ENCODE measurements at places on chromosomes 6 and 20.
A peak's percentile ranks its signal among the peaks of the same experiment; 100 is the strongest.

DNA sequence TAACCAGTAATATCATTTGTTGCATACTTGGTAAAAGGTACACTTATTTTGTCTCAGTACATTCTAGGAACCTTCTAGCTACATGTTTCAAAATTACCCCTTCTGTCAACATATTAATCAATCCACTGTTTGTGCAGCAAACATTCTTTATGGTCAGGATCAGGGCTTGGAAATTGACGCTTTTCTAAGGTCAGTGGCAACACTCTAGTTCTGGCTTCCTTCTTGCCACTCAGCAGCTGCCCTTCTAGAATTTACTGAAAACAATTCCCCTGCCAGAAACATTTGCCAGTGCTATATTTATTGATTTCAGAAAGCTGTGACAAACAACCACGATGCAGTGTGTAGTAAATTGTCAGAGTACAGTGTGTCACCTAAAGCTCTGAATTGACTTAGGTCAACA lies 84.7 kb upstream of the FBXL4 start:
- no peak for DNase-seq

DNA sequence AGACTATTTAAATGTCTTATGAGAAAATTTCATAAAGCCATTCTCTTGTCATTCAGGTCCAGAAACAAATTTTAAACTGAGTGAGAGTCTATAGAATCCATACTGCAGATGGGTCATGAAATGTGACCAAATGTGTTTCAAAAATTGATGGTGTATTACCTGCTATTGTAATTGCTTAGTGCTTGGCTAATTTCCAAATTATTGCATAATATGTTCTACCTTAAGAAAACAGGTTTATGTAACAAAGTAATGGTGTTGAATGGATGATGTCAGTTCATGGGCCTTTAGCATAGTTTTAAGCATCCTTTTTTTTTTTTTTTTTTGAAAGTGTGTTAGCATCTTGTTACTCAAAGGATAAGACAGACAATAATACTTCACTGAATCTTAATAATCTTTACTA lies 5.0 kb downstream of the MARCKS start:
- no peak for DNase-seq

DNA sequence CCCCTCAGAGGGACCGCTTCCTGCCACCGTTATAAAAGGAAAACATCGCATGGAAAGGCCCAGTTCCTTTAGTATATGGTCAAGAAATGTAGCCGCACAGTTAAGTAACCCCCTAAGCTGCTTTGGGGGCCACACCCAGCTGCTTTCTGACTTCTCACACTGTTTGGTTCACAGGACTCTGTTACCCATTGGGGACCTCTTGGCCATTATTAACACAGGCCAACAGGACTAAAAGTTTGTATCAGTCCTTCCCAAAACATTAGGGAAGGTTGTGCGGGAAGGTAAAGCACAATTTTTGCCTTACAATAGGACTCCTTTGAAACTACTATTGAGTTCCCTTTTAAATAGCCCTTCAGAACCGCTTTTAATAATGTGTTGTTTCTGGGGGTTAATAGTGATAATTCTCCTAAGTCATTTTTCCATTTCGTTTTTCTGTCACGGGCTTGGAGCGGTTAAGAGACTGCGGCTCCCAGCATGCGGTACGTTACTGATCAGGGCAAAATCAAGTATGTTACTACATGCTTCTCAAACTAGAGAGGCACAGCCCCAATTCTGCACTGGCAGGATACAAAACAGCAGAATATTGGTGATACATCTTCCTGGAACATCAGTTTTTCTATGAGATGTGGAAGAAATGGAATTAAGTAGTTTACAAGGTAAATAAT lies 668 bp upstream of the RPP40 start:
- no peak for DNase-seq

DNA sequence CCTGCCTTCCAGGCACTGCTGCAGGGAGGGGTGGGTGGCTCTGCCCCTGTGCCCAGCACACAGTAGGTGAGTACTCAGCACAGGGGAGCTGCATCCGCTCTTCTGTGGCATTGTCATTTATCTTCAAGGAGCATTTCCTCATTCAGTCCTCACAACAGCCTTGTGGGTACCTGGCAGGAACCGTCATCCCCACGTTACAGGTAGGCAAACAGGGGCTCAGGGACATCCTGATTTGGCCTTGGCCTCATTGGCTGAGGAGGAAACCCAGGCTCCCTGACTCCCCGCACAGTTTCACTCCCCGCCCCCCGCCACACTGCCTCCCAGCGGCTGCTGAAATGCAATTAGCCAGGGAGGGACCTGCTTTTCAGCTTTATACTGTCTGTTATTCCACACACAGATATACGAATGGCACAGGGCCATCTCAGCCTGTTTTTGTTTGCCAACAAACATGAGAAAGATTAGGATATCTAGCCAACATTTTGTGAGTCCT lies 24.2 kb upstream of the PNPLA1 start:
- no peak for DNase-seq

- no peak for DNase-seq
Observed at GRCh38 chr20:35257175-35257909, 20.6 kb downstream of the MMP24OS start.

DNA sequence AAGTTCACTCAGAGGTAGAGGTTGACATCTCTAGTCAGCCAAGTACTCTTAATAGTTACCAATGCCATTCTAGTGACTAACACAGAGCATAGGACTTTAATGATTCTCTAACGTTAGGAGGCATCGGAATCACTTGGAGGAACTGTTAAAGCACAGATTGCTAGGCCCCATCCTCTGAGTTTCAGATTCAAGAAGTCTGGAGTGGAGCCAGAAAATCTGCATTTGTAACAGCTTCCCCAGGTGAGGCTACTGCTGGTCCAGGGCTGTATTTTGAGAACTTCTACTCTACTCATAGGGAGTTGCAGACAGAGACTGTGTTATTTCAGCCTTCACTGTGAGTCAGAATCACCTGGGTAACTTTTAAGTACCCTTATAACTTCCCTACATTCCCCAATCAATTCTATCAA lies 5.7 kb downstream of the LMBRD1 start:
- peak; percentile 37 for DNase-seq

DNA sequence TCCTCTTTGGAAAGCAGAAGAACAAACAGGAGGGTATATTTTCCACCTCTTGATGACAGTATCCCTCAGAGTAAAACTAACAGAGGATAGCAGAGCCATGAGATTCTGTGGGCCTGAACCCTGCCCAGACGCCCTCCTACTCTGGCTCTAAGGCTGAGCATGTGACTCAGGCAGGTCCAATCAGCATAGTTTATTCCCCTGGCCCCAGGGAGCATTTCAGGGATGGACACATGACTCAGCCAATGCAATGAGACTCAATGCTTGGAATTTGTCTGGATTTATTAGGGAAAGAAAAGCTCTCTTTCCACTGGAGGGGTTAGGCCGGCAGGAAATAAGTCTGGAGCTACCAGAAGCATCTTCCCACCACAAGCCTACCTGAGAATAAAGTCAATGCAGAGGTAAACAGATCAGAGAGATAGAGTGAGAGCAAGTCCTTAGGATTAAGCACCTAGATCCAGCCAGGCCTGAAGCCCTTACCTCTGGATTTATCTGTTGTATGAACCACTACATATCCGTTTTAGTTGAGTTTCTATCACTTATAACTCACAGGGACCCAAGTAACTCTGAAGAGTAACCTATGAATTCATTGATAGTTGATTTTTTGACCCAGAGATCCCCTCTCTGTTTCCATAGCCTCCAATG lies 68.2 kb upstream of the EYA2 start:
- no peak for DNase-seq

DNA sequence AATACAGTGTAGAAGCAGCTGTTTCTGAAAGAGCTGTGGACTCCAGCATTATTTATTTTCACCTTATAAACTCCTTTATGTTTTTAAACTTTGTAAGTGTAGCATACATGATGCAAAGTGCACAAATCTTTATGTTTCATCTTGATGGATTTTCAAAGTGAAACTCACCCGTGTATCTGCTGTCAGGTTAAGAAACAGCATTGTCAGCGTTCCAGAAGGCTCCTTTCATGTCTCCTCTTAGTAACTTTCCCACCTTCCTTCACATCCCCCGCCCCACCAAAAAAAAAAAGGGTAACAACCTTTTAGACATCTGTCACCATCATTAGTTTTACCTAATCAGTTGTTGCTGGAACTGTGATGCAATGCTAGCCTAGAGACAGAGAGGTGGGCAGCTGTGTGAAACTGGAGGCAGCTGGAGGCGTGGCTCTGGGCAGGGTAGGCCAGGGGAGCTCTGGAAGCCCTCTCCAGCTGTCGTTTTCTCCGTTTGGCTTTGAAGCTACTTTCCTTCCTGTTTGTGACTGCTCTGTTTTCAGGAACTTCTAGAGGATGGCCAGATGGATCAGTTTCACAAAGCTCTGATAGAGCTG lies 7.2 kb downstream of the ACTR5 start:
- DNase-seq = no peak

DNA sequence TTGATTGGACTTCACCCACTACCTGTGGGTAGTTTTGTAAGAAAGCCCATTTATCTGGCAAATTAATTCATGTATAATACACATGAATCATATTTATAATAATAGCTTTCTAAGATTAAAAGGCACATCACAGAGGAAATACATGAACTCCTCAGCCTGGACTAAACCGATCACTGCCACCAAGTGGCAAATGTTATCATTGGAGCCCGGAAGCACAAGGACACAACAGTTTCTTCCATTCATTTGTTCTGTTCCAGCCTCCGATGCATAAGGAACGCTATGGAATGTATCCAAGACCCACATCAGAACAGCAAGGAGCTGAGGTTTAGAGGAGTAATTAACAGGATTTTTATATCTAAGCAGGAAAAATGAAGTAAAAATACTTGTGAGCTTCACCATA lies 13.9 kb upstream of the IPCEF1 start:
- DNase-seq = peak; percentile 44

Measured in thyroid gland (tissue), 4 donors.